ENCODE measurements at places on chromosomes 5 and 9.
A peak's percentile ranks its signal among the peaks of the same experiment; 100 is the strongest.

DNA sequence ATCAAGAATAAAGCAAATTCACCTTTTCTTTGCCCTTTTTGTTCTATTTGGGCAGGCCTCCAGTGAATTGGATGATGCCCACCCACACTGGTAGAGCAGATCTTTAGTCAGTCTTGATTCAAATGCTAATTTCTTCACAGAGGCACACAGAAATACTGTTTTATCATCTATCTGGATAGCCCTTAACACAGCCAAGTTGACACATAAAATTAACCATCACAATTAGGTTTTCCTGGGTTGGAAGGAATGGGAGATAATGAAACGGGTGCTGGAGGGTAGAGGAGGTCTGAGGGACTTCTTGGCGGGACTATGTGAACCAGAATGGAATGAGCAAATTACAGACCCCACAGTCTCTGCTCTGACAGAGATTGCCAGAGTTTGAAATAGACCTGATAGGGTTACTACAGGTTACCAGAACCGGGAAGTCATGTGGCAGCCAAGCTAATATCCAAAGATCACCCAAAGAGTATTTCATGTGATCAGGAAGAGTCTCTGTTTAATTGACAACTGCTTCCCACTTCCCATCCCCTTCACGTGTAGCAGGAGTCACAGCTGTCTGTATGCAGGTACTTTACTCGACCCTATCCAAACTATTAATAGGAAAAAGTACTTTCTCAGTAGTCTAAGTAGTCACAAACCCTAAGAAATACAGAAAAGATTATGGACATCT, 20.0 kb upstream of the TMEM161B start:
- DNase-seq: no peak

- DNase-seq: no peak
Measured at GRCh38 chr9:91681461-91682305, 258.1 kb upstream of the NFIL3 start.

GRCh38 chr5:95664204-95664786, 17.7 kb downstream of the RFESD start:
- peak; percentile 18 for DNase-seq

GRCh38 chr5:142385194-142385593, 60.4 kb upstream of the SPRY4 start:
- DNase-seq: peak; percentile 31

GRCh38 chr9:20441711-20442423, 180.4 kb downstream of the MLLT3 start:
- DNase-seq: no peak

DNA sequence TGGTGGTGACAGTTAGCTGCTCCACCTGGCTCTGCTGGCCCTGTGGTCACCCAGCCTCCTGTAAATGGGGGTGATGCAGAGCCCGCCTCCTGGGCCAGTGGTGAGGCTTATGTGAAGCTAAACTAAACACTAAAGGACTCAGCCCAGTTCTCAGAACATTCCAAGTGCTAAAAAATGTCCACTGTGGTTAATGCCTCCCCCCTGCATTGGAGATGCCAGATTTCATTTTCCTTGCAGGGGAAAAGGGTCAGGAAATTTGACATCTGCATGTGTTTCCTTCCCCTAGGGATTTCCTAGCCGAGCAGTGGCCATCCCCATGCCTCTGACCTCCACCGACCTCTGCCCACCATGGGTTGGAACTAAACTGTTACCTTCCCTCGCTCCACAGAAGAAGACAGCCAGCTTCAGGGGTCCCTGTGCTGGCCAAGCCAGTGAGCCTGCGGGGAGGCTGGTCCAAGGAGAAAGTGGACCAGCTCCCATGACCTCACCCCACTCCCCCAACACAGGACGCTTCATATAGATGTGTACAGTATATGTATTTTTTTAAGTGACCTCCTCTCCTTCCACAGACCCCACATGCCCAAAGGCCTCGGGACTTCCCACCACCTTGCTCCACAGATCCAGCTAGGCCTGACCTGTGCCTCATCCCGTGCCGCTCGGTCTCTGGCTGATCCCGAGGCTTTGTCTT, 13.0 kb downstream of the CD74 start:
- no peak for DNase-seq

DNA sequence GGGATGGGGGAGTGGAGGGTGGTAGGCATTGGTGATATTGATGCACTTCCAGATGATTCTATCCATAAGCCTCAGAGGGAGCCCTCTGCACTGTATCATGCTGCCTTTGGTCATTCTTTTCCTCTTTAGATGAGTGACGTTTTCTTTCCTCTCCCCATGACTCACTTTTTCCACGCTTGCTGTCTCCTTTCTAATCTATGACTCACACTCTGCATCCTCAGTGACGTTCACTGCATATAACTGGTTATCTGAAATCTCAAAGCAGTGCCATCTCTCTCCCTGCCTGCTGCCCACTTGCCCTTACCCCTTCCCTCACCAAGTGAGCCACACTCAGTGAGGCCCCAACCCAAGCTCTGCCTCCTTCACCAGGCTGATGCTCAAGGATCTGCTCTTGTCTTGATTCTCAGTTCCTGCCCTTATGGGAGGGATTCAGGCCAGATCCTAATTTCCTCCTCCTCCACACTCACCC, 31.6 kb downstream of the PTGS1 start:
- peak; percentile 72 for DNase-seq

DNA sequence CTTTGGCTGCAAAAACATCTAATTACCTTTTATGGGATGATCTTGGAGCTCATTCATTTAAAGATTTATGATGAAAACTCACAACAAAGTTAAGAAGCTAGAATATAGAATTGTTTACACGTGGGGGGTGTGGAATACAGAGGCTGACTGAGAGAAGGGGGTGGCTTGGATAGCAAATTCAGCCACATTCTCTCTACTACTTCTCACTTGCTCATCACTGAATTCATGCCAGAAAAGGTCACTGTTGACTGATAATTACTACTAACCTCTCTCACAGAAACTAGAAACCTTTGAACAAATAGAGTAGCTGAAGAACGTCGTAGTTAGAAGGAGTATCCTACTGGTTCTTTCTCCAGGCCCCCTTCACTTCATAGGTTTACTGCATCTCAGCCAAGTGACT, 808.2 kb downstream of the BRINP1 start:
- DNase-seq: no peak

DNA sequence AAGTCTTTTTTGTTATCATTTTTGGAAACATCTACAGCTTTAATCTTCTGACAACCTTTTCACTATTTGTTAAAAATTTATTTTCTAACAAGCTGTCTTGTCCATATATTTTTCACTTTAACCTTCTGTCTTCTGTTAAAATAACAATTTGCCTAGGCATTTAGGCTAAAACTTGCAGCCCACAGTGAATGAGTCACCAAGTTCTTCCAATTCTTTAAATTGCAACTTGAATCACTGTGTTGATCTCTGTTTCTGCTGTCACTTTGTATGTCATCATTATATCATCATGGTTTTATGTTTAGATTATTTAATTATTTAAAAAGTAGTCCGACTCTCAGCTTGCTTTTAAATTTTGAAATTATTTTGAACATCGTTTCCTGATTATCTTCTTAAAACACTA, 473.8 kb upstream of the PTPRD start:
- peak; percentile 4 for DNase-seq

DNA sequence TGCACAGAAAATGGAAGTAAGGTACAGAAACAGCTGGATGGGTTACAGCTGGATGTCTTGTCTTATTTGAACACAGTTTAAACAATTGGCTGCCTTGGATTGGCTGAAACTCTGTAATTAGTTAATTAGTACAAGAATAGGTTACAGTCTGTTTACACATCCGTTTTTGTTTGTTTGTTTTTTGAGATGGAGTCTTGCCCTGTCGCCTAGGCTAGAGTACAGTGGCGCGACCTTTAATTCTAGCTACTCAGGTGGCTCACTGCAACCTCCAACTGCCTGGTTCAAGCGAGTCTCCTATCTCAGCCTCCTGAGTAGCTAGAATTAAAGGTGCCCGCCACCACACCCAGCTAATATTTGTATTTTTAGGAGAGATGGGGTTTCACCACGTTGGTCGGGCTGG, 368.7 kb upstream of the KLF4 start:
- DNase-seq: no peak

- DNase-seq: no peak
Measured at GRCh38 chr9:125707472-125707804, 430 bp upstream of the MAPKAP1 start.

DNA sequence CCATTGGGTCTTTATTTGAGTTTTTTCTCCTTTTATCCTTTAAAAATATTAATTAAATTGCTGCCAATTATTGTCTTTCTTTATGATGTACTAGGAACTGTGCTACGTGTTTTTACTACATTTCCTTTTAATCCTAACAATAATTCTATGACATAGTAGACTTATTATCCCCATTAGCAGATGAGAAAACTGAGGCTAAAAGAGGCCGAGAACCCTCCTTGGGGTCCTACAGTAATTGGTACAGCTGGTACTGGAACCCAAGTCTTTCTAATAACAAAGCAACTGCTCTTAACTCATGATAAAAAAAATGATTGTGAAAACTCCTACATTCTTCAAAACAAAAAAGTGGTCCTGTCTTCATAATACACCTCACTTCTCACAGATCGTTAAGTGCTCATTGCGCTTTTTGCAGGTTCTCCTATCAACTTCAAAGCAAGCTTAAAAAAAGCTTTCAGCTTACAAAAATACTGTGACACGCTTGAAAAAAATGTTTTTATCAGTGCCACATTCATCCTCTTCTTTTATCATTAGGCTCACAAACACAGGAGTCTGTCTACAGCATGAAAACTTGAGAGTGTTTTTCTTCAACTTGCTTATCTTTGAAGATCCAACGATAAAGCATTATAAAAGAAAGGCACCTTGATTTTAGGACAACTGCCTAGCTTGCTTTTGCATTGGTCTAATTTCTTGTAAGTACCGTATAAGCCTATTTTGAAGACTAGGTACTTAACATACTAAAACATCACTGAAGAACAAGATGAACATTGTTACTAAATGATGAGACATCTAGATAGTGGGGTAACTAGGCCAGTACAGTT, 32.4 kb downstream of the FYB1 start:
- no peak for DNase-seq

DNA sequence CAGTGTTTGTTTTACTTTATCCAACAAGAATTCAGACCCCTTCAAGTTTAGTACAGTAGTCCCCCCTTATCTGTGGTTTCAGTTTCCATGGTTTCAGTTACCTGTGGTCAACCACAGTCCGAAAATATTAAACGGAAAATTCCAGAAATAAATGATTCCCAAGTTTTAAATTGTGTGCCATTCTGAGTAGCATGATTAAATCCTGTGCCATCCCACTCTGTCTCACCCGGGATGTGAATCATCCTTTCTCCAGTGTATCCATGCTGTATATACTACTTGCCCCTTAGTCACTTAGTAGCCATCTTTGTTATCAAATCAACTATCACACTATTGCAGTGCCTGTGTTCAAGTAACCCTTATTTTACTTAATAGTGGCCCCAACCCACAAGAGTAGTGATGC, 153.8 kb upstream of the RASA1 start:
- peak; percentile 38 for DNase-seq

- no peak for DNase-seq
Measured at GRCh38 chr9:69308206-69308931, 16.6 kb upstream of the ENTREP1 start.

GRCh38 chr5:132392978-132393825, 23.7 kb downstream of the SLC22A5 start:
- DNase-seq: no peak

DNA sequence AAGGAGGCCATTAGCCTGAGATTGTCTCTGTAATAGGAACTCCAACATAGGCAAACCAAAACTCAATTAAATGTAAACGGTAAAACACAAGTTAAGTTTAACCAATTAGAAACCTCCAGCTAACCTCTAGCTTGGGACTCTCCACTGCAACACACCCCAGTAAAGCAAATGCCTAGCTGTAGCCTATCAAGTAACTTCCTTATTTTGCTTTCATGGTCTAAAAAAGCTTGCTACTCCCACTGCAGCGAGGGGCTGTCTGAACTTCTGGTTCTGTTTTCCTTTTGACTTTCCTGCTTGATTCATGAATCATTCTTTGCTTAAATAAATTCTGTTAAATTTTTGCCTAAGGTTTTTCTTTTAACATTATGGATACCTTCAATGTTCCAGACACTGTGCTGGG, 24.4 kb upstream of the C5orf46 start:
- no peak for DNase-seq

- no peak for DNase-seq
Measured at GRCh38 chr5:176486189-176486757, 38.1 kb downstream of the FAF2 start.

GRCh38 chr5:129382921-129383672, 77.0 kb upstream of the ADAMTS19 start:
- DNase-seq: no peak

All from urothelium cell line (cell line).